Nephron progenitor cell (in vitro differentiated cells): ENCODE measurements at places on chromosomes 16 and 17.

DNA sequence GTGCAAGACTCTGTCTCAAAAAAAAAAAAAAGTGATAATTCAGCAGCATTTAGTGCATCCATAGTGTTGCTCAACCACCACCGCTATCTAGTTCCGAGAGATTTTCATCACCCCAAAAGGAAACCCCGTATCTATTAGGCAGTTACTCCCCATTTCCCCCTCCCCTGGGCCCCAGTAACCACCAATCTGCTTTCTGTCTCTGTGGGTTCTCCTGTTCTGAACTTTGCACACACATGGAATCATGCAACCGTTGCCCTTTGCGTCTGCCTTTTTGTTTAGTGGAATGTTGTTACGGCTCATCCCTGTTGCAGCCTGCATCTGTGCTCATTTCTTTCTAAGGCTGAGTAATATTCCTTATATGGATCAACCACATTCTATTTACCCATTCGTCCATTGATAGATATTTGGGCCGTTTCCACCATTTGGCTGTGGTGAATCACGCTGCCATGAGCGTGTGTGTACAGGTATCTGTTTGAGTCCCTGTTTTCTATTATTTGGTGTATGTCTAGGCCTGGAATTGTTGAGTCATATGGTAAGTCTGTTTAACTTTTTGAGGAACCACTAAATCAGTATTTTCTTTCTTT is 8.7 kb upstream of the SYNGR2 start:
- no peak for DNase-seq

DNA sequence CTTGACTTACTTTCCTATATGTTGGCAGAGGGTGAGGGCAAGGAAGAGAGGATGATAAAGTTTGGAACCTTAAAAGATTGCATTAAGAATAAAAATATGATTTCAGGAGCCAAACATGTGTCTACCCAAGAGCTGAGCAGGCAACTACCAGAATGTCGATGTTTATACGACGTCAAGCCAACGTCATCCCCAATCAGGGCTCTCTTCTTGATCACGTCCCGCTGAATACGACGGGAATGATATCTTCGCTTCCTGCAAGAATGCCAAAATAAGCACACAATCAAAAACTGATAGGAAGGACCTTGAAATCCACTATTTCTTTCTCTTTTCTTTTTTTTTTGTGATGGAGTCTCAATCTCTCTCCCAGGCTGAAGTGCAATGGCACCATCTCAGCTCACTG is 20.1 kb upstream of the ITGAE start:
- no peak for DNase-seq

GRCh38 chr16:76007645-76008044 is 269.6 kb upstream of the CNTNAP4 start:
- DNase-seq, result no peak

DNA sequence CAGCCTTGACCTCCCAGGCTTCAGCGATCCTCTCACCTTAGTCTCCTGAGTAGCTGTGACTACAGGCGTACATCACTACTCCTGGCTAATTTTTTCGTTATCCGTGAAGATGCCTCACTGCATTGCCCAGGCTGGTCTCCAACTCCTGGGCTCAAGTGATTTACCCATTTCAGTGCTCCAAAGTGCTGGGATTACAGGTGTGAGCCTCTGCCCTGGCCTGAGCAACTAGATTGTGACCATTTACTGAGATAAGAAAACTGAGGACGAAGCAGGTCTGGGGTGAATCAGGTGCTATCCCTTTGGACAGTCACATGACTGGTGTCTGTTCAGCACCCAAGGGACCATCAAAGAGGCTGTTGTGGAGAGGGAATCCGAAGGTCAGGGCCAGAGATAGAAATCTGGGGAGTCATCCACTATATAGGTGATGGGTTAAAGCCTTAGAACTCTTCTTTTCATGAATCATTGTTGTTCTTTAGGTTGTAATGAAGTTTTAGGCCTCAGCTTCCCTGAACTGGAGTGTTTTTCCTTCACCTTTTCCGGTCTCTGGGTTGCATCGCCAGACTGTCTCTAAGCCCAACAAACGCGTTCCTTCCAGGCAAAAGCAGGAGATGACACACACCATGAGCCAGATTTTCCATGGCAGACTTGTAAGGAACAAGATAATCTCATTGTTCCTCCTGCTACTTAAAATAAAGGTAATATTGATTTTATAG is 62.5 kb downstream of the FTO start:
- no peak for DNase-seq

DNA sequence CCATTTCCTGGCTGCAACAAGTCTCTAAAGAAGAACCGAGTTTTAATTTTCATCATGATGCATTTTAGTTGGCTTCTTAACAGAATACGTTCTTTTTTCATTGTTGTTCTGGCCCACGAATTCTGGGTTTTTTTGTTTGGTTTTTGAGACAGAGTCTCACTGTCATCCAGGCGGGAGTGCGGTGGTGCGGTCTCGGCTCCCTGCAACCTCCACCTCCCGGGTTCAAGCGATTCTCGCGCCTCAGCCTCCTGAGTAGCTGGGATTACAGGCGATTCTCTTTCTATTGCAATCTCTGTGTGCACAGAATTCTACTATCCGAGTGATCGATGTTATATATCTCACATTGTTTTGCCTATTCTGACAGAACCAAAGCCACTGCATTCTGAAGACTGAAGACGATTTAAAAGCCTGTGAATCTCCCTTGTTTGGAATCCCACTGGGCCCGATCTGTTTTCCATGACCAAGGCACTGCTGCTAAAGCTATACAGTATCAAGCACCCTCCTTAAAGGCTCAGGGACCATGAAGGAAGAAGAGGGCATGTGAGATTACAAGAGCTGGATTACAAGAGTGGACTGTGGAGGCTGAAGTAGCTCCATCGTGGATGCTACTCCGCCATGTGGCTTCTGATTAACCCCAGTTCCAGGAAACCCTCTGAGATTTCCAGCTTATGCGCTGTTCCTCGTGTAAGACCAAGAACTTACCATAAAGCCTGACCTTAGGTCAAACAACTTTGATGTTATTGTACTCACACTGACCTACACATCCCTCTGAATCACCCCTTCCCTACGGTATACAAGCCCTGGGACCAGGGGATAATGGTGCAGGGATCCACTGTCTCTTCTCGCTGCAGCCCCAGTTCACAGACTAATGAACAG is 44.3 kb downstream of the ADCY9 start:
- no peak for DNase-seq

DNA sequence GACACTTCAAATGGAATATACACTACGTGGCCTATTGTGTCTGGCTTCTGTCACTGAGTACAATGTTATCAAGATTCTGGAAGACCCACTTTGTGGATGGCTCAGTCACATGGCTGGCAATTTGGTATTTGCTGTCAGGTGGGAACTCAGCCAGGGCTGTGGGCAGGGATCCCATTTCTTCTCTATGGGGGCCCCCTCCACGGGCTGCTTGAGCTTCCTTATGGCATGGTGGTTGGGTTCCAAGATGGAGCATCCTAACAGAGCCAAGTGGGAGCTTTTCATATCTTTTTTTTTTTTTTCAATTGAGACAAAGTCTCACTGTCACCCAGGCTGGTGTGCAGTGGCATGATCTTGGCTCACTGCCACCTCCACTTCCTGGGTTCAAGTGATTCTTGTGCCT is 18.0 kb upstream of the CEP20 start:
- DNase-seq, result no peak

- peak; percentile 79 for DNase-seq
These were observed 91.6 kb upstream of the DNAH9 start for GRCh38 chr17:11506635-11507034.

DNA sequence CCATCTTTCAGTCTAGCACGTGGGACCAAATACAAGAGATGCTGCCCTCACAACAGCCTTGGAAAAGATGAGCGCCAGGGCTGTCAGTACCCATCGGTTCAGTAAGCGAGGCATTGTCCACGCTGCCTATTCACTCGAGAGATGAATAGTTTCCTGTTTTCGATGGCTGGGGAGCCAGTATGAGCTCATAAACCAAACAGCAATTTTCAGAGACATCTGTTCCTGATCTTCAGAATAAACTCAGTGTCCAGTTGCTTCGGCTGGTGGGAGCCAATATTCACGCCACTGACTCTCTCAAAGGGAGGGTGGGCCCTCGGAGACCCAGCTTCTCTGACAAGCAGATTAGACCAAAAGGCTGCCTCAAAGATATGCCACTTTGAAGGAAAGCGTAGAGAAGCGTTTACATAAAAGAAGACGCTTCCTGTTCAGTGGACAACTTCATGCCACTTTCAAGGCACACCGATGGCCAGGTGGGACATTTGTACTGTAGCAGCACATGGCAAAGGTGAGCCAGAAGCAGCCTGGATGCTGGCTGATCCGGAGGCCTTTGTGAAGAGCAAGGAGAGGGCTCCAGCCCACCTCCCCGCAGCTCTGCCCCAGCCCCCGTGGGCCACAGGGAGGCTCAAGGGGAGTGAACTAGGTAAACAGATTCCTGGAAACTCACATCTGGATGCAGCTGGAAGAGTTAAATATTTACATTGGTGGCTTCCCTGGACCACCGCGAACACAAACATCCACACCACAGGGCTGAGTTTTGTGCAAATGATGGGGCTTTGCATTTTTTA is 6.0 kb downstream of the TIMM22 start:
- no peak for DNase-seq

GRCh38 chr17:13084420-13084819 is 66.6 kb upstream of the ELAC2 start:
- no peak for DNase-seq

DNA sequence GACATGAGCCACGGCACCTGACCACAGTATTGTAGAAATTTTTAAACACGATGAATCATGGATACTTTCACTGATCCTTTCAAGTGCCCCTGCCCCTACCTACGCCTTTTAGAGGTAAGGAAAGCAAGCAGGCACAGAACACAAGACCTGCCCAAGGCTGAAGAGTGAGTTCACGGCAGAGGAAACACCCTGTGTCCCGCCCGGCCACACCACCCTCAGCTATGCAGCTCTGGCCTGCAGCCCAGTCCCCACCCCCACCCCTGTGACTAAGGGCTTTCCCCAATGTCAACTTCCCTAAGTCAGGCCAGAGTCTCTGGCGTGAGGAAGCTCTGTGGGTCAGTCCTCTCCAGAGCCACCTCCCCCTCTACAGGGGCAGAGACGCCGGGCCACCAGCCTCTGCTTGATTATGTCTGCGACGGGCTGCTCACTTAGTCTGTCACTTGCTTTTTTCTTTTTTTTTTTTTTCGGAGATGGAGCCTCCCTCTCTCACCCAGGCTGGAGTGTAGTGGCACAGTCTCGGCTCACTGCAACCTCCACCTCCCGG is 8.4 kb downstream of the SLC16A5 start:
- no peak for DNase-seq

DNA sequence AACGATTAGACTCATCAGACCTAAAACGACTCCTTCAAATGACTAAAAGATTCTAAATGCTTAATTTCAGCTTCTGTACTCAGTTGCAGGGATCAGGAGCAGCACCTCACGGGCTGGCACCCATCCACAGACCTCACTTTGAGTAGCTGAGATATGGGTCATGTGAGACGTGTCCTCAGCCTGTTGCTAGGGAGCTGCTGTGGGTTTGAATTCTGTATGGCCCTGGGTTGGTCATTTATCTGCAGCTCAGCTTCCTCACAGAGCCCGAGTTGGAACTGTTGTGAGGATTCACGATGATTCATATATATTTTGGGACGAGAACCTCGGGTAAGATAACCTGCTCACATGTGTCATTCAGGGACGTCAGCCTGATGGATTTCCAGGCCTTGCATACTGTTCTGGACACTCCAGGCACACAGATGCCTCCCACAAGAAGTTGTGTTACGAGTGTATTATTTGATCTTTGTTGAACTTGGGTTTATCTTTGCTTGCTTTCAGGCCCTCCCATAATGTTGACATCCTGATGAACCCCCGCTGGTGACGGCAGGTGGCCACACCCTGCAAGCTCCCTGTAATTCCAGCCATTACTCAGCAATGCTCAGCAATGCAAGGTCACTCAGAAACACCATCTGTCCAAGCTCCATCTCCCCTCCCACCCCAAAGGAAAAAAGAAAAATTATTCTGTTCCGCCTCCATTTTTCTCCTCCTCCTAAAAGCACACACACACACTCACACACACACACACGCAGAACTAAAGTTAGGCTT is 137.6 kb downstream of the RBFOX3 start:
- DNase-seq, result no peak

GRCh38 chr16:19523184-19523558 is 571 bp upstream of the CCP110 start:
- no peak for DNase-seq

DNA sequence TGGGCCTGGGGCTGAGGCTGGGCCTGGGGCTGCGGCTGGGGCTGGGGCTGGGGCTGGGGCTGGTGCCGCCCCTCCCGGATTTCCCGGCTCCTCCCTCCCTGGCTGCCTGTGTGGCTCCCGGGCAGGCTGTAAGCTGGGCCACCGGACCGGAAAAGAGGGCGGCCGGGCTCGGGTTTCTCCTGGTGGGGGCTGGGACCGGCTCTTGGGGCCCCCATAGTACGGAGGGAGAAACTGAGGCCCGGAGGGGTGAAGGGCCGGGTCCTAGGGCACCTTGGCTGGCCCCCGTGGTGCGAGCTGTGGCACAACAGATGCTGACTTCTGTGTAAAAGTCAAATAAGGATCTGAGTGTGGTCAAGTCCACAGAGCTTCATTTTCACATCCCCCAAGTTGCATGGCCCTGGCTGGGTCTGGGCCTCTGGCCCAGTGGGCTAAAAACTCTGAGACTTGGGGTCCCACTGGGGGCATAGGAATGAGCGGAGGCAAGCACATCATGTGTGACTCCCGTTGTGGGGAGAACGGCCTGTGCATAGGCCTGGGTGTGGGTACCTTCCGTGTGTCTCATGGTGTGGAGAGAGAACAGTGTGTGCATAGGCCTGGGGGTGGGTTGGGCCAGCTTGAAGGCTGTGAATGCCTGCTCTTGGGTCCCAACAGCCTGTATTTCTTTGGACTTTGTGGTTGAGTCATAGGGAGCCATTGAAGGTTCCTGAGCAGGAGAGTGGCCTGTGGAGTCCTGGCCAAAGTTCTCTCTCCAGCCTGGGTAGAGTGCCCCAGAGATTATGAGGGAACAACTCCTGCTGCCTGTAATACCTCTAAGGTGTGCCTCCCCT is 123.9 kb upstream of the CIBAR2 start:
- DNase-seq, result no peak

GRCh38 chr16:15141586-15141985 is 47.5 kb upstream of the RRN3 start:
- no peak for DNase-seq

DNA sequence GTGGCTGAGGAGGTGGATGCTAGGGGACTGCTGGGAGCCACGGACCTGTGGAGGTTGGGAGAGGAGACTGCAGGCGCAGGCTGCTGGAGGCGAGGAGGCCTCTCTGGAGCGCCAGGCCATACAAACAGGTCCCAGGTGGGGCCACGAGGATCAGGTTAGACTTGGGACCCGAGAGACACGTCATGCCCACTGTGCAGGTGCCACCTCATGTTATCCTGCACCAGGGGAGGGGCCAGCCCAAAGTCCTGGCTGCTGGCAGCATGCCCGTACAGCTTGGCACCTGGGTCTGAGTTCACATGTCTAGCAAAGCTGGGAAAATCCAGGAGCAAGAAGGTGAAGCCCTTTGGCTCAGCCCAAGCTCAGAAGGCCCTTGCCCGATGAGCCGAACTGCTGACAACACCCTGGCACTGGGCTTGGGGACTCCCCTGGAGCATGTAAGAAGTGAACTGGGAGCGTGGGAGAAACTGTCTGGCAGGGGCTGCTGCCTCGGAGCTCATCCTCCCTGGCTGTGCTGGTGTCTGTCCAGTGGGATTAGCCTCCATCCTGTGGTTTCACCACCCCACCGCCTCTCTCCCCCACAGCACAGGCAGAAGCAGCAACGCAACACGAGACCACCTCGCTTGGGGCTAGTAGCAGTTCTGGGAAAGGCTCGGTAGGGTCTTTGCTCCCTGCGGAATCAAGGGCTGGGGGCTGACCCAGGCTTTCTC is 5.3 kb downstream of the ARHGDIA start:
- no peak for DNase-seq

- DNase-seq, result no peak
These were observed 1.8 kb downstream of the CNTNAP4 start for GRCh38 chr16:76278980-76279379.
